ENCODE measurements at places on chromosomes 7 and 10.

GRCh38 chr10:131430716-131431412 is 119.3 kb upstream of the TCERG1L start:
- no peak for DNase-seq

- DNase-seq, result no peak
Measured at GRCh38 chr7:154324196-154324595, 272.0 kb downstream of the DPP6 start.

DNA sequence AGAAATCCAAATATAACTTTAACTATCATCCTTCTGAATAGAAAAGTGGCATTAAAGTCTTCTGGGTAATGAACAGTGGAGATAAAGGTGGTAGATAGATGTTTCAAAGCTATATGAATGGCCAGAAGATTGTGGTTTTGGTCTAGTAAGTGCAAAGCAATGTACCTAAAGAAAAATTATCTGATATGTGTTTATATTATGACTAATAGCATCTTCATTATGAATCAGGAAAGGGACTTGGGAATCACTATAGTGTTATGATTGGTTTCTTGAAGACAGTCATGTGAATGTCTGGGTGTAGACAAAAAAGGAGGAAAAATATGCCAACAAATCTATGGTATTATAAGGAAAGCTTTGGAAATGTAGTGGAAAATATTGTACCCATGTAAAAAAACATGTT is 3.0 kb downstream of the ZNF518A start:
- peak; percentile 82 for DNase-seq

- no peak for DNase-seq
Measured at GRCh38 chr10:21507150-21507549, 18.3 kb downstream of the SKIDA1 start.

- no peak for DNase-seq
Measured at GRCh38 chr10:101708870-101709269, 13.9 kb upstream of the FBXW4 start.

All from ELR (cell line).